Activated CD4-positive, alpha-beta T cell treated with anti-CD3 and anti-CD28 coated beads for 24 hours (primary cell): ENCODE measurements at places on chromosomes 2 and 18.

GRCh38 chr2:218881744-218882460 is 1.2 kb downstream of the WNT10A start:
- DNase-seq: no peak

DNA sequence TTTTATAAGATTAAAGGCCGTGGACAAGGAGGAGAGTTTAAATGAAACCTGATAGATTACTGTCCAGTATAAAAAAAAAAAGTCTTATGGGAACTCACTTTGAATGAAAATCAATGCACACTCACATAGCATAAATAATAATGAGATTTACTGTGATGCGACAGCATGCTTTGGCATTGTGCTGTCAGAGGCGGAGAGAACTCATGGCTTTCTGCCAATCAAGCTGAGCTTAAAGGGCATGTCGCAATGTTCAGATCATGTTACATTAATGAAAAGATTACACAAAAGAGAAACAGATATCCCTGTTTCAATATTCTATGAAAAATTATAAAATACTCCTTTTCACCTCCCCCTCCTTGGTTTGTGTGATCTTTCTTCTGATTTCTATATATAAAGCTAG is 310.8 kb downstream of the ERBB4 start:
- no peak for DNase-seq

DNA sequence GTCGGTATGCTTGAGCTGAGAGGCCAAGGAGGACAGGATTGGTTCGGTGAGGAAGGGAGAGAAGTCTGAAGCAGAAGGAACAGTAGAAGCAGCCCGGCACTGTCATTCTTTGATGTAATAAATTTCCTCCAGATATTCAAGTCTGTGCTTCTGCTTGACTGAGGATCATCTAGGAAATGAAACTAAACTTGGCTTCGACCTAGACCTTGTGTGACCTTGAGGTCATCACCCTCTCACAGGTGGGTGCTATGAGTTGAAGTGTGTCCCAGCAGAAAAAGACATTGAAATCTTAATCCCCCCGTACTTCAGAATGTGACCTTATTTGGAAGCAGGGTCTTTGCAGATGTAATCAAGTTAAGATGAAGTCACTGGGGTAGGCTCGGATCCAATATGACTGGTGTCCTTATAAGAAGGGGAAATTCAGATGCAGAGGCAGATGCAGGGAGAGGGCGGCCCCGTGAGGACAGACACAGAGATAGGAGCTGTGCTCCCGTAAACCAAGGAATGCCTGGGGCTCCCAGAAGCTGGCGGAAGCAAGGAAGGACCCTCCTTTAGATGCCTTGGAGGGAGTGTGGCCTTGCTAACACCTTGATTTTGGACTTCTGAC is 49.0 kb downstream of the PRKCE start:
- DNase-seq: no peak

GRCh38 chr2:6826081-6826913 is 39.4 kb downstream of the CMPK2 start:
- peak; percentile 45 for DNase-seq

DNA sequence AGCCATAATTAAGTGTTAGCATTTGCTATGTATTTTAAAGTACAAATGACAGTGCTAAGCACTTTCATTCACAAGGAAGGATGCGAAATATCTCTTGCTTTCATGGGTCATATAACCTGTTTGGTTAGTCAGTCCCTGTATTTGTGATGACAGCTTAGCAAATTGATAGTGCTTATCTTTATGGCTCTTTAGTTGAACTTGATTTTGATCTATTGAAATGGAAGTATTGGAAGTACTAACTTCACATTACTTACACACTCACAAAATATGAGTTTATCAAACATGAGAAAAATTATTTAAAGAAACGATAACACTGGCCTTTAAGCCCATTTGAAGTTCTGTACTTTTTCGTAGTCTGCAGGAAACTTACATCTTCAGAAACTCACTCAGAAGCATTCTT is 97.4 kb upstream of the NEUROD1 start:
- no peak for DNase-seq

DNA sequence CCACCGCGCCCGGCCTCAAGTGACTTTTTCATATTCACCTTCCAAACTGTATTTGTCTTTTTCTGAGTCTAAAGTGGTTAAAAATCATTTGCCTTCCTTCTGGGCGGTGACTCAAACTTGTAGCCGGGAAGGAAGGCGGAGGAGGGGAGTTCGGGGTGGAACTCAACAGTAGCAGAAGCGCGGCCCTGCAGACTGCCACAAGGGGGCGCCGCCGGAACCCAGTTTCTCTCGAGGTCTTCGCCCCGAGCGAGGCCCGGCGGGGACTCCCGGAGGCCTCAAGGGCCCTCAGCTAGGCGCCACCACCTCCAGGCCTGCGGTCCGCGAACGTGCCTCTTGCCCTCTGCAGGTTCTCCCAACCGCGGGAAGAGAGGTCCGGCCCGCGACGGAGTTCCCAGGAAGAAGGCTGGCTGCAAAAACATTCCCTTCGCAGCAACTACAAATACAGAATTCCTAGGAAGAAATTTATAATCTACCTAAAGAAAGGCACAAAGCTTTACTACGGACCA is 16.8 kb upstream of the ITM2C start:
- DNase-seq: peak; percentile 98

DNA sequence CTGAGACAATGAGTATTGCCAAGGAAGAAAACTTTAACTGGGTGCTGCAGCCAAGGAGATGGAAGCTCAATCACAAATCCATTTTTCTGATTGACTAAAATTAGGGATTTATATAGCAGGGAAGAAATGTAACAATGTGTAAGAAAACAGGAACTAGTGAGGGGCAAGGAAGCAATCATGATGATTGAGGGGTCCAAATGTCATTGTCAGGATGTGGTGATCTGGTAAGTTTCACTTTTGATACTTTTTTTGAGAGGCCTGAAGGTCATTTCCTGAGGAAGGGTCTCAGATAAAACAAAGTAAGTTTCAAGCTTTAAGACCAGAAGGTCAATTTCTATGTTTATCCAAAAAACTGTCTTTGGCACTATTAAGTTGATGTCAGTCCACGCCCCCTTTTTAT is 12.0 kb upstream of the GCC2 start:
- no peak for DNase-seq

GRCh38 chr2:28506112-28506910 is 10.5 kb downstream of the PLB1 start:
- DNase-seq: no peak

DNA sequence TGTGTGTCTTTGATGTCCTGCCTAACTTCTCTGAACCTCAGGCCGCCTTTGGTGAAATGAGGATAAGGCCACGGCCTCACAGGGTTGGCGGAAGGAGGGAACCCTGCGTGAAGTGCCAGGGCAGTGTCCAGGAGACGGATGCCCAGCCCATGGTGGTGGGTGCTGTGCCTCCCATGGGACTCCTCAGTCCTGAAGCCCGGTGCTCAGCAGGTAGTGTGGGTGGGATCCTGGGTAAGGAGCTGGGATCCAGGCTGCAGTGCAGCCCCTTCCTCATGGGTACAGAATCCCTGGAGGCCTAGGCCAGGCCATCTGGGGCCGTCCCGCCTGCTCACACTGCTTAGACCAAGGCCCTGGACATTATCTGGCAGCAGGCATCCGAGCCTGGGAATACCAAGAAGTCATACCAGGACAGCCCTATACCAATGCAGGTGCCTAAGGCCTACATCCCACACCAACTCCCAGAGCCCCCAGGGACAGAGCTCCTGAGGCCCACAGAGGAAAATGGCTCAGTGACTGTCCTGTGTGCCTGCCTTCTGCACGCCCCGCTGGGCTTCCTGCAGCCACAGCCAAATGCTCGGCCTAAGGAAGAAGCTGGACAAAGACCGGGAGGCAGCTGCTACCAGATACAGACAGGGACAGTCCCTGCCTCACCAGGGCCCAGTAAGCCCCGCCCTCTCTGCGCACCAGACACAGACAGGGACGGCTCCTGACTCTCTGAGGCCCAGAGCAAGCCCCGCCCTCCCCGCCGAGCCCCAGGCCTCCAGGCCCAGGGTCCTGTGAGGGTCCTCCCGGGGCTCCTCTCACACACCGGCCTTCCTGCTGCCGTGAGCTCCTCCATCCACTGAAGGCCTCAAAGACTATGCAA is 78.0 kb downstream of the NDUFA10 start:
- DNase-seq: no peak

DNA sequence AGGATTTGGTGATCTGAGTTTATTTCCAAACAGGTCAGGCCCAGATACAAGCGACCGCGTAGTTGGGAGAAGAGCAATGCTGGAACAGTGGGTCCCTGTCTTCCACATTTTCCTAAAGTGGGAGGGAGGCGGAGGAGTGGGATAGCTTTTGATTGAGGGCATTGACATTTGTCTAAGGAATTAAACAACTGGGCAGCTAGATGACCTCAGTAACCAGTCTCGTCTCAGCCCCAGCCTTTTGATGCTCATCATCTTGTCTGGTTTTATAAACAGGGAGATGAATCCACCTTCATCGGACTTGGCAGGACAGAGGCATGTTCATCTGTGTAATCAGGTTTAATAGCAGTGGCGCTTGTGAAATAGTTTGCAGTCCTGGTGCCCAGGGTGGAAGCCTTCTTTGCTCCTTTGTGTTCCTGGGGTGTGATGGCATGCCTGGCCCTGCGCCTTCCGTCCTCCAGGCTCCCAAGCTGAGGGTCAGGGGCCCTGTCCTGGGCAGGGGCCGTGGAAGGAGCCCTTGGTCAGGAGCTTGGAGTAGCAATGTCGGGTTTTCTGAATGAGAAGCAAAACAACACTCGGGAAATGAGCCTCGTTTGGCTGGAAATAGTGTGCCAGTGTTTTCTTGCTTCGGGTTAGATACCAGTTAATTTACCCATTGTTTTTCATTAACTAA is 193.8 kb downstream of the FAM210A start:
- DNase-seq: no peak

- no peak for DNase-seq
These were observed 49.2 kb downstream of the XDH start for GRCh38 chr2:31365348-31365747.

- no peak for DNase-seq
These were observed 6.9 kb downstream of the ATP6V1B1 start for GRCh38 chr2:70942396-70943204.

DNA sequence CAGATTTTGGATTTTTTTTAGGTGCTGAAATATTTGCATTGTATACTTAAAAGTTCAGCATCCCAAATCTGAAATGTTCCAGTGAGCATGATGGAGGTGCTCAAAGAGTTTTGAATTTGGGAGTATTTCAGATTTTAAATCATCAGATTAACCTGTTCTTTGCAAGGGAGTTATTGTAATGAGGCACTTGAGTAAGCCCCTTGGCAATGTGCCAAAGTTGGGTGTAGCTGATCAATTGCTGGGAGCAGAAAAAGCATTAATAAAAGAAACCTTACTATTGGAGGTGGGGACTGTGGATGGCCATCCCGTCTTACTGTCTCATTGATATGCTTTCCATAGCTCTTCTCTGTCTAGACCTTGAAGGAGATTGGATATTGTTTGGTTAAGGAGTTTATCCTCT is 28.3 kb downstream of the MALT1 start:
- DNase-seq: no peak

- no peak for DNase-seq
These were observed 2.4 kb downstream of the TMEM185B start for GRCh38 chr2:120220756-120221155.

- DNase-seq: no peak
These were observed 253.8 kb downstream of the FBXO15 start for GRCh38 chr18:73893880-73894279.

DNA sequence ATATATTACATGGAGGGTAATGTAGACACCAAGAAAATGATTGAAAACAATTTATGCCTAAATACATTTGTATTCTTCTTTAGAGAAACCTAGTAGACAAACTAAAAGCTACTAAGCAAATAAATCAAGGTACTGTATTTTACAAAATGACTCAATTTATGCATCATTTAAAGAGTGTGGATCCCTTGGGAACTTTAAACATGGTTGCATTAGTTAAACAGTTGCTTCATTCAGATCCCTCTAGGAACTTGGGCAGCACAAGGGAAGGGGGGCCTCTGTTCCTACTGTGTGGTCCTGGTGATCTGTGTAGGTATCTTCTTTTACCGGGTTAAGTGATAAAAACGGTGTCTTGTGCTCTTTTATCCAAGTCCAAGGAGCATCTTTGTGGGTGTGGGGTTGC is 31.5 kb upstream of the ATP8B1 start:
- no peak for DNase-seq

DNA sequence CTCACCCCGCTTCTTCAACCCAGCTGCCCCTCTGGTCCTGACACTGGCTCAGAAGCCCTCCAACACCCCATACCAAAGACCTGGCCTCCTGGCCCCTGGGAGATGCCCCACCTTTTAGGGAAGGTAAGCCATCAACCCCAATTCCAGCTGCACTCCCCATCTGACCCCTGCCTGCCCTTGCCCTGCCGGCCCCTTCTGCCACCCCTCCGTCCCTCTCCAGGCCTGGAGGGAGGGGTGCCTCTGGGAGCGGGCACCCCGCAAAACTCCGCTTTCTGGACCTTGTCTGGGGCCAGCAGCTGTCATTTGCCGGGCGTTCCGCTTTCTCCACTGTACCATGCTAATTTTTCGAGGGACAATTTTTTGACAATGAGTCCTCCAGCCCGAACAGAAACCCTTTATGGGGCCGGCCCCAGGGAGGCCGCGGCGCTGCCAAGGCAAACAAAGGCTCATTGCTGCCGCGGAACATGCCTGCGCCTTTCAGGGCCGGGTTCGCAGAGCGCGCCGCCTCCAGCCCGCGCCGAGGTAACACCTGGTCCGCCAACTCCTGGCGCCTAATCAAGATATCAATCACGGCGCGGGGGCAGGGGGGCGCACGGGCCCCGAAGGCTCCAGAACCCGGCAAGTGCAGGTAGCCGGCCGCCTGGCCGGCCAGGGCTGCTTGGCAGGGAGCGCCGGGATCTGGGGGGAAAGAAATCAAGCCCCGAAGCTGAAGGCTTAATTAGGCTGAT is 96.0 kb downstream of the INHBB start:
- DNase-seq: no peak

DNA sequence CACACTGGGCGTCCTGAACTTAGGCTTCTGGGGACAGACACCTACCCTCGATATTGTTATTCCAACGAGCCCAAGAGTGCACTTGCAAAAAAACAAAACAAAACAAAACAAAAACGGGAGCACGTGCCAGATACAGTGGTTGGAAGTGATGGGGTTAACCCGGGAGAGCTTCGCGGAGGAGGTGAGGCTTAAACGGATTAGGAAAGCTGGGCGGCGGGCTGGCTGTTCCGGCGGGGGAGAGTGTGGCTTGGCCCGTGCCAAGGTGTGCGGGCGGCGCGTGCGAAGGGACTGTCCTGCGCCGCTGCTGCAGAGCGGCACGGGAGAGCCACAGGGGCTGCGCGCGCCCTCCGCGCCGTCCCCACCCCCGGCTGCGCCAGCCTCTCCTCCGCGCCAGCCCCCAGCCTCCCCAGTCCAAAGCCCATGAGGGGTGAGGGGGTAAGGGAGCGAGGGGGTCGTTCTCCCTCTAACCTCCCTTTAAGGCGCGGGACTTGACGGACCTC is 1.5 kb upstream of the SLC30A3 start:
- no peak for DNase-seq

GRCh38 chr2:141348481-141348880 is 782.3 kb downstream of the LRP1B start:
- no peak for DNase-seq

- DNase-seq: no peak
These were observed 16.3 kb downstream of the DYNC2LI1 start for GRCh38 chr2:43790147-43790546.
